ENCODE measurements at places on chromosomes 1 and 21.

- DNase-seq: no peak
Measured at GRCh38 chr1:153238527-153238926, 21.0 kb upstream of the LORICRIN start.

DNA sequence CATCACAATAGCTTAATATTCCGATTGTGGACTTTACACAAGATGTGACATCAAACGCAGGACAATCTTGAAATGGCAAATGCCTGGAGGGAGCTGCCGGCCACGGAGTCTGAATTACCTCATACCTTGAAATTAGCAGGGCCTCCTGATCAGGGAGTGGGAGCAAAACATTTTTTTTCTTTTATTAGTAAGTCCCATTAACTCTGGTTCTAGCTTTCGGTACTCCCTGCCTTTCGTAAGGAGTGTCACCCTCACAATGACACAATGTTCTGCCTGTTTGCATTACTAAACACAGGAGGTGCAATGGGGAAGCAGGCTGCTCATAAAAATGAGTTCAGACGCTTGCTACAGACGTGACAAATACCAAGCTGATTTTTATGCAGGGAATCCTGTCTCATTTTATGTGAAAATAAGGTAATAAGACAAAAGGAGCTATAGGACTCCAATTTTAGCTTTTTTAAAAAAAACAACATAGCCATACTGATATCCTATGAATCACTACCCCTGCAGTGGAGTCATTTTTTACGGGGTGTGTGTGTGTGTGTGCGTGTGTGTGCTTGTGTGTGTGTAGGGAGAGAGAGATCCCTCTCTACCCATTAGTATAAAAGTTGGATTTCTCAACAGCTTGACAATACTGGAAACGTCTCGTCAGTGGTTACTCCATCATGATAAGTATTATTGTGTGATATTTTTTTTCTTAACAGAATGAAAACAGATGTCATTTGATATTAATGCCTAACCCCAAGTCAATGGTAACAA is 205.1 kb upstream of the RUNX1 start:
- no peak for DNase-seq

DNA sequence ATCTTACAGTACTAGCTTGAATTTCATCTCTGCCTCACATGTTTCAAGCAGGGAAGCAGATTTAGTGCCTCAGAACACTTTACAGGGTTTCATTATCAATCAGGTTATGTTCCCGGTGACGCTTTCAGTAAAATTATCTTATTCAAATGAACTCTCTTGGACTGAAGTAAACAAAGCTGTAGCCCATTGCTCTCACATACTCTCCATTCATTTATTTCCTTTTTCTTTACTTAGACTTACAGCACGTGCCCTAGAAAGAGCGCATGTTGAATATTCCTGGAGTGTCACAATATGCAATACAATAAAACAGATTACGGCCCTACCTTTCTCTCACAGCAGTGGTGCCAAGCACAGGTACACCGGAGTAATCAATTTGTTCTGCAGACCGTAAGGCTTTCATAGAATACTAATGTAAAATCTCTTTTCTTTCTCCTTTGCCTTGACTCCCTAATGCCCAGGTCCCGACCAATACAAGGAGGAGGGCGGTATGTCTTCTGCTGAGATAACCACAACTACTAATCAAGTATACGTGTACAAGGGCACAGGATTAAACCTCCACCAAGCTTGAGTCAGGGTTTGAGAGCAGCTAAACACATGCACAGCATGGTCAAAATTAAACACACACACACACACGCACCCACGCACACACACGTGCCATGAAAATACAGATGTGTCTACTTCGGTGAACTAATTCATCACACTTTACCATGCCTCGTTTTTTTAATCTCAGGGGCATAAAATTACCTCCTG is 62.8 kb downstream of the NRIP1 start:
- no peak for DNase-seq

DNA sequence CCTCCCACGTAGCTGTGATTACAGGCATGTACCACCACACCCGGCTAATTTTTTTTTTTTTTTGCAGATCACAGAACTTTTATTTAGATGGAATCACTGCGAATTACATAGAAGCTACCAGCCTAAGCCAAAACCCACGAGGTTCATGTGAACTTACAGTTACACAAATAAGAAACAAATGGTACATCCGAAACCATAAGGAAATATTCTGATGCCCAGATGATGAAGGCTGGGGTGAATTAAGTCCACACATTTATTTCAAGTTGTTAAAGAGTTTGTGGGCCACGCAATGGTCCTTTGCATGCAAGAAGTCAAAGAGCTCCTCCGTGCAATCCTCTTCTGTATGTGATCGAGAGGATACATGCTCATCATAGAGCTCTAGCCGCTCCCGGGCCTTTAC is 328 bp downstream of the UQCRHL start:
- no peak for DNase-seq

GRCh38 chr1:24872061-24872850 is 57.8 kb downstream of the RUNX3 start:
- no peak for DNase-seq

DNA sequence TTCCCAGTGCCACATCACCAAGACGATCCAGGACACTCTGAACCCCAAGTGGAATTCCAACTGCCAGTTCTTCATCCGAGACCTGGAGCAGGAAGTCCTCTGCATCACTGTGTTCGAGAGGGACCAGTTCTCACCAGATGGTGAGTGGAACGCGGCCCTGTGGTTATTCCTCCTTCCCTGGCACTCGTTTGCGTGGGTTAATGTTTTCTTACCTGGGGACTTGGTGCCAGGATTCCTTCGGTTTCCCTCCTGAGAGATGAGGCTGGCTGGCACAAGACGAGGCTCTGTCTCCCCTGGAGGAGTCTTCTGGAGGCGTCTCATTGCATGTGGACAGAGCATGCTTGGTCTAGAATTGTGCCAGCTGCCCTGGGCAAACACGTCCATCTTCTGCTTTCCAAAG is 29.3 kb downstream of the ATP5PO start:
- DNase-seq: no peak

GRCh38 chr1:110580244-110580643 is 25.9 kb downstream of the KCNA2 start:
- no peak for DNase-seq

GRCh38 chr21:37742532-37742931 is 173.7 kb downstream of the KCNJ6 start:
- DNase-seq: no peak
